ENCODE measurements at places on chromosomes 5 and 9. TPM values are rescaled to one million over a fixed set of nuclear protein-coding genes. Genes with fewer than 3 reads are reported as not detected.

DNA sequence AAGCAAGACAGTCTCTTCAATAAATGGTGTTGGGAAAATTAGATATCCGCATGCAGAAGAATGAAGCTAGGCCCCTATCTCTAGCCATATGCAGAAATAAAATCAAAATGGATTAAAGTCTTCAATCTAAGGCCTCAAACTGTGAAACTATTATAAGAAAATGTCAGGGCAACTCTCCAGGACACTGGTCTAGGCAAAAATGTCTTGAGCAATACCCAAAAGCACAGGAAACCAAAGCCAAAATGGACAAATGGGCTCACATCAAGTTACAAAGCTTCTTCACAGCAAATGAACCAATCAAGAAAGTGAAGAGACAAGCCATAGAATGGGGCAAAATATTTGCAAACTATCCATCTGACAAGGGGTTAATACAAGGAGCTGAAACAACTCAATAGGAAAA, 338.8 kb downstream of the NNT start:
- DNase-seq, result no peak

DNA sequence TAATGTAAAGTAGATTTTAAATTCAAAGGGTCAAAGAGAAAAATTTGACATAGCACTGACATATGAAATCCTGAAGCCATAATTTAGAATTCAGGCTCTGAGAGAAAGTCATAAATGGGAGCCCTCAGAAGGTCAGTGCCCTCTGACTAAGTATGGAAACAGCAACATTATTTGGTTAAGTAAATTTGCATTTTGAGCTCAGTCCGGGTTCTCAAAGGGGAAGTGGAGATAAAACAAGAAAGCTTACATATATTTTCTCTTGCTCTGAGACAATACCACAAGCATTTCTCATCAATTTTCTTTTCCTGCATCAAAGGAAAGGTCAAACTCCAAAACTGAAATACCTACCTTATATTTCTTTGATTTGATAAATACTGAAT, 348.0 kb downstream of the SEMA5A start:
- peak; percentile 13 for DNase-seq

- no peak for DNase-seq
These were observed 144.9 kb downstream of the MTX3 start for GRCh38 chr5:79846198-79846521.

DNA sequence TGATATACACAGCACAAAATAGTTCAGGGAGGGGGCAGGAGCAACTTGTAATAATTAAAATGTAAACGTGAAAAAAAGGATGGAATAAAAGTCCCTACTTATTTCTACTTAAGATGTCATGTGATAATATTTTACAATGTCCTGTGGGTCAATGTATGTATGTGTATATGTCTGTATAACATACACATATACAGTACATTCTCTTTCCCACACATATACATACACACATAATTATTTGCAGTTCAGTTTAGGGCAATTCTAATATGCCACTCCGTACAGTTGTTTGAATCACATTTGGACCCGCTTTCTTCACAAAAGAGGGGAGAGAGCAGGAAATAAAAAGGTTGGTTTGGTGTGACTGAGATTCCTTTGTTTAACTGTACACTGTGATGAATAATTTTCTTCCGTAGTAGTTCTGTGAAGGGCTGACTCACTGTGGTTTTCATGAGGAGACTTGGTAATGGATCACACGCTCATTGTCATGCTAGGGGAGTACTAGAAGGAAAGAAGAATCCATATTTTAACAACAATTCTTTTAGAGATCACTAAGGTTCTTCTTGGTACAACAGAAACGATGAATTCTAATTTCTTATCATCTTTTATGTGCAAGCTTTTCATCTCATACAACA, 26.2 kb upstream of the ACOT12 start:
- DNase-seq, result no peak

DNA sequence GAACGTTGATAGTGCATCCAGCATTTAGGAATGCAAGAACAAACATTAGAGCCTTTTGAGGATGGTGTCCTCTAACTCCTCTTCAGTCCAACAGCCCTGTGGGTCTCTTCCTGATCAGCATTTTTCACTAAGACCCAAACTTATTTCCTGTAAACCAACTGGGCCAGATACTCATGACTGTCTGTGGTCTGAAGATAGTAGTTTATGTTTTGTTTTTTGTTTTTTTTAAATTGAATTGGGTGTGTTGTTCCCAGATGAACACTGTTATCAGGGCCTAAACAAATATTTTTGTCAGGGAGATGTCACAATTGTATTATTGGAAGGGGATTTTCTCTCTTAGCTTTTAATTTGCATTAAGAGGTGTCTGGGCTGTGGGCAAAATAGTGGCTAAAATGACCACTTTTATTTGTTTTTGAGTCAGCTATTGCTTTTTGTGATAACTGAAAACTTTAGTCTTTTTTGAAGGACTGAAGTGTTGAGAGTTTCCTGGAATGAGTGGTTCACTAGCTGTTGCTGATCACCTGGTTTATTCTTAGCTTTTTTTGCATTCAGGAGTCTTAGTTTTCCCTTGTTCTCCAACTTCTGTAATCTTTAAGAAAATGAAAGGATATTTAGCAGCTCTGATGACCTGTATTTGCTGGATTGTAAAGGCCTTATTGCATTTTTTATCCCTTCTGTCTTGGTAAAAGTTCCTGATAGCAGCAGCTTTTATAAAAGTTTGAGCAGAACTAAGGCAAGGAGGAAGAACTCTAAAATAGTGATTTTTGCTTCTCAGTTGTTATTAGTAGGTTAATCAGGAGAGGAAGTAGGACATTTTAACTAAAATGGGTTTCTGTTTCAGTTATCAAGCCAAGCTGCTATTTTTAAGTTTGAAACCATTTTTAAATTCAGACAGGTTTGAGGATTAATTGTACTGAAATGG, 5.5 kb downstream of the MAN2A1 start:
- DNase-seq, result peak; percentile 25

- no peak for DNase-seq
These were observed 120.0 kb downstream of the PDZD2 start for GRCh38 chr5:31758803-31759425.

- DNase-seq, result no peak
These were observed 11.2 kb downstream of the SPATA31D1 start for GRCh38 chr9:81999806-82000205.

- DNase-seq, result no peak
These were observed 26.2 kb downstream of the ABO start for GRCh38 chr9:133248726-133249295.

DNA sequence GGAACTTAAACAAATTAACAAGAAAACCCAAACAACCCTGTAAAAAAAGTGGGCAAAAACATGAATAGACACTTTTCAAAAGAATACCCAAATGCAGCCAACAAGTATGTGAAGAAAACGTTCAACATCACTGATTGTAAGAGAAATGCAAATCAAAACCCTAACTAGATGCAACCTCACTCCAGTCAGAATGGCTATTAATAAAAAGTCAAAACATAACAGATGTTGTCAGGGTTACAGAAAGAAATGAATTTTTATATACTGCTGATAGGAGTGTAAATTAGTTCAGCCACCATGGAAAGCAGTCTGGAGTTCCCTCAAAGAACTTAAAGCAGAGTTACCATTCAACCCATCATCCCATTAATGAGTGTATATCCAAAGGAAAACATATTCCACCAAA, 479.0 kb downstream of the MTRR start:
- no peak for DNase-seq

DNA sequence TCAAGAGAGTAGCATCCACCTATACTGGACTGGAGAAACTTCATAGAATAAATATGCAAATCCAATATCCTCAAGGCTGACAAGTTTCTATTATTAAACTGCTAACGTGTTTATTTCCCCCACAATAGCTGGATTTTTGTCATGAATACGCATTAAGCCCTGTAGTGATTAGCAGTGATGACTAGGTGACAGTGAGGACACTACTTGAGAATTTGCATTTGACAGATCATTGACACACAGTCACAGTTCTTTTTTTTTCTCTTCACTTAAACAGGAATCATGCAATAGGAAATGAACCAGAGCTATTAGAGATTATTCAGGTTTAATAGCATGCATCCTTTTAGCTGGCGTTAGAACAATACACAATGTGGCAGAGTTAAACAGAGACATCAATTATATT, 35.3 kb downstream of the MPDZ start:
- no peak for DNase-seq

- DNase-seq, result no peak
These were observed 122.1 kb upstream of the DAPK1 start for GRCh38 chr9:87375397-87376073.

- no peak for DNase-seq
These were observed 498.7 kb downstream of the TLE1 start for GRCh38 chr9:81190659-81191058.

- no peak for DNase-seq
These were observed 154.0 kb downstream of the SLC12A2 start for GRCh38 chr5:128237546-128237945.

DNA sequence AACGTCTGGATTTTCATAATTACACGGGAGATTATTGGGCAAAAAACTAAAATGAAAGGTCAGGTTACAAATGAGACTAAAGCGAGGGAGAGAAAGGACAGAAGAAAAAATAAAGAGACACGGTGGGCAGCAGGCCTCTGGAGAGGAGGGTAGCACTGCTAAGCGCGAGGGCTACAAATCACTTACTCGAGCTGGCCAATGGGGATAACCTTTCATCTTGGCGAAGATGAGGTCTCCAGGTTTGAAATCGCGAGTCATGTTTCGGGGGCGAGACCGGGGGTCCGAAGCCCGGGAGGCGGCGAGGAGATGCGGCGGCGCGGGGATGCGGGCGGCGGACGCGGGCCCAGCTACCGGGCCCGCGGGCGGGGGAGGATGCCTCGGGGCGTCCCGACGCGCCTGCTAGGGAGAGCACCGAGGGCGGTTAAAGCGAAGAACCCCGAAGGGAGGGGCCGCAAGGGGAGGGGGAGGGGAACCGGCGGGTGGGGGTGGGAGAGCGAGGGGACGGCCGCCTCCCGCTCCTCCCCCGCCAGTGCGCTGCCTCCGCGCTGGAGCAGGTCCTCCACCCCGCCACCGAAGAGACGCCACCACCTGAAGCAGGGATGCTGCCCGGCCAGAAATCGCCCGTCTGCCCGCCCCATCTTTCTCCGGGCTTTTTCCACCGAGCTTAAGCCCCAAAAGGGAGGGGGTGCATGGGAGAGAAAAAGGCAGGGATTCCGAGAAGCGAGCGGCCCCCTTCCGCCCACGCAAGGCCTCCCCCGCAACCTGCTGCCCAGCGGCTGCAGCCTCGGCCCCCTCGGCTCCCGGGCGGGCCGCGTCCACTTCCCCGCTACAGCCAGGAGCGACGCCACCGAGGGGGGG, 610 bp downstream of the PSIP1 start:
- peak; percentile 78 for DNase-seq

DNA sequence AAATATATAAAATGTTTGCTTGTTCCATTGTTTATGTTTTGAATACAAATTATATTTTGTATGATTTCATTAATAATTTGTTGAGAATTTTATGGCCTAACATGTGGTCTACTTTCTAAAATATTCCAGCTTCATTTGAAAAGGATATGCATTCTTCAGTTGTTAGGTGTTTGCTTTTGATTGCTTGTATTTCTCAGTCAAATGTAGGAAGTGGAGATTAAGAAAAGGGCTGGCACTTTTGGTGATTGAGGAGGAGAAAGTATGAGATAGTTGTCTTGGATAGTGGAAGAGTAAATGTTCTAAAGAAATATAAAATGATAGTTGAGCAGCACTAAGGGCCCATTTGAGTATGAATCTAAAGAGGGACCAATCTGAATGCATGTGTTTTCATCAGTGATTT, 23.1 kb downstream of the JAK2 start:
- no peak for DNase-seq

DNA sequence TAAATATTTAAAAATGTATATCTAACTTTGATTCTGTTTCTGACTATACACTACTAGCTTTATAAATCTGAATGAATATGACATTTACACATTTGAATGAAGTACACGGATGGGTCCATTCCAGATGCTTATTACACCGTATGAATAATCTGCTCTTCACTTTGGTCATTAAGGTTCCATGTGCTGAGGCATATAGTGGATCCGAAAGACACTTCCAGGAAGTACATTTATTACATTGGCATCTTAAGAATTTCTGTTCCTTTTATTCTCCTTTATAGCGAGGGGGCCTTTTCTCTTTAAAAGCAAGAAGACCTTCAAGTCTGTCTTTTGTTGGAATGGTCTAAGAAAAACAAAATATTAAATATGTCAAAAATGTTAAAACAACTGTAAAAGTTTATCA, 147.6 kb downstream of the AUH start:
- no peak for DNase-seq

DNA sequence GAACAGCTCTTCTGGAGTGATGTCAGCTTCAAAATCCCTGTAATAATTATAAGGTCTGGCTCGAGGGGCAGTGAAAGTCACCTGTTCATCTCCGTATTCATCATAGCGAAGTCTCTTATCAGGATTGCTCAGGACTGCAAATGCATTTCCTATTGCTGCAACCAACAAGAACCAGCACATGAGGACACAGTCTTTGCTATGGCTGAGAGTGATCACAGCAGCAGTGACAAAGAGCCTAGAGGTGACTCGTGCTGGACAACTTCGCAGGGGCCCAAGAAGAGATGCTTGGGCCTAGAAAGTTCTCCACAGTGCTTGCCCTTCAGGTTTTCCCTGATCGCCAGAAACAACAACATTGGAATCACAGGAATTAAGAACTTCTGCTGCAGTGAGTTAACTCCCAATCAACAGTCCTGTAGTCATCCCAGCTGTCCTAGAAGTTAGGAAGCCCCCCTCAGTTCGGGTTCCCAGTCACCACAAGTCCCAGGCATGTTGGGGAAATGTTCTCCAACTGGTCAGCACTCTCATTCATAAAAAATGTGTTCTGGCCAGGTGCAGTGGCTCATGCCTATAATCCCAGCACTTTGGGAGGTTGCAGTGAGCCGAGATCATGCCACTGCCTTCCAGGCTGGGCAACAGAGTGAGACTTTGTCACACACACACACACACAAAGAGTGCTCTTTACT, 13.0 kb downstream of the DNAJC18 start:
- DNase-seq, result no peak

DNA sequence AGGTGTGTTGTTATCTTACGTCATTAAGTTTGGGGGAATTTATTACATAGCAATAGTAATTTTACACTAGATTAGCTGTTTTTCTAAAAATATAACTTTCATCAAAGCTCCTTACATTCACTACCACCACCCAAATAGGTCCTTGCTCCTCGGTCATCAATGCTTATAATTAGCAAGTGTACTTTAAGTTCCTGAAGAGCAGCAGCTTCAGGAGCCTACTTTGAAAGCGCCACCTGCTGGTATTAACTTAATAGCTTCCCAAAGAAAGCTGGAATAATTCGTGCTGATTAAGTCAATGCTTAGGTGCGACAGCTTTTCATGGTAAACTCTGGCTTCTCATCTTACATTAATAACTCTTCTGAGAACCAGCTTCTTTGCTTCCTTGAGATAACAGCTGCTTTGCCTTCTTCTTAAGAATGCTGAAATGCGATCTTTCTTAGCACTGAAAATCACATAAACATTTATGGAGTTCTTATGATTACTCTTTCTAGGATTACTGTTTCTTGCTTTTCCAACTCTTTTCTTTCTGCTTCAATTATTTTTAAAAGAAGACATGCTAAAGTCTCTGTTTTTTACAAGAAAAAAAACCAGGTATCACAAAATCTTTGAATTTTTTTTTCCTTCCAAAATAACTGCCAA, 10.0 kb upstream of the C5 start:
- peak; percentile 82 for DNase-seq

The FGF18 gene
- not detected for total RNA-seq

The NR2F1-AS1 gene
- not detected for total RNA-seq

The IDNK gene
- 8.2 TPM for total RNA-seq

The SLC35A4 gene
- 48.7 TPM for total RNA-seq

The NR5A1 gene
- not detected for total RNA-seq

The RNF183 gene
- total RNA-seq, result not detected

The NPR3 gene
- not detected for total RNA-seq

The CDO1 gene
- total RNA-seq, result not detected

The LAMC3 gene
- 2.2 TPM for total RNA-seq

The IFNA2 gene
- total RNA-seq, result not detected

The BASP1 gene
- 23.4 TPM for total RNA-seq

The IQGAP2 gene
- 50.2 TPM for total RNA-seq
